Endothelial cell (in vitro differentiated cells): ENCODE measurements at places on chromosomes 16 and 17. TPM values are rescaled to one million over a fixed set of nuclear protein-coding genes. Genes with fewer than 3 reads are reported as not detected.

DNA sequence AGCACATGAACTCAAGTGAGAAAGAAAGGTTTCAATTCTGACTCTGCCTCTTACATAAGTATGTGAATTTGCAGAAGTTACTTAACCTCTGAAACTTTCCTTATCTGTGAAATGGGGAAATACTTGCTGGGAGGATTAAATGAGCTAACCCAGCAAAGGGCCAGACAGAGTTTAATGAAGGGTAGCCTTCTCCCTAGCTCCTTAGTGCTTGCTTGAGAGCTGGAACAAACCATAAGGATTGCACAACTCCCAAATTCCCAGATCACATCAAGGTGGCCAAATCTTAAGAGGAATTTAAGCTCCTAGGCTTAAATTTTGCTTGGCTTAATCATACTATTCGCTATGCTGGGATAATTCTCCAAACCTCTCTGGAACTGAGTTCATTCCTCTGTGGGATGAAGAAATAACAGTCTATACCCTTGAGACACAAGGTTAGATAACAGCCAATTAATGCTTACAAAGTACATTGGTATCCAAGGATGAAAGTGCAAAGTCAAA, 11.8 kb upstream of the WSB1 start:
- H3K36me3 ChIP-seq, result no peaks in the 10 kb centered on the region
- peaks cover 13% of the 10 kb centered on the region for H3K4me1 ChIP-seq
- no peaks in the 10 kb centered on the region for H3K27me3 ChIP-seq
- no peak overlapping the region for H3K27ac ChIP-seq
- DNase-seq, result no peak

GRCh38 chr17:1484060-1484535, 8.4 kb downstream of the MYO1C start:
- H3K27me3 ChIP-seq, result peaks cover 35% of the 10 kb centered on the region
- no peak overlapping the region for H3K27ac ChIP-seq
- peaks cover 8% of the 10 kb centered on the region for H3K4me1 ChIP-seq
- H3K36me3 ChIP-seq, result peaks cover 23% of the 10 kb centered on the region
- DNase-seq, result no peak
- H3K4me3 ChIP-seq, result peak overlapping the region; percentile 67

DNA sequence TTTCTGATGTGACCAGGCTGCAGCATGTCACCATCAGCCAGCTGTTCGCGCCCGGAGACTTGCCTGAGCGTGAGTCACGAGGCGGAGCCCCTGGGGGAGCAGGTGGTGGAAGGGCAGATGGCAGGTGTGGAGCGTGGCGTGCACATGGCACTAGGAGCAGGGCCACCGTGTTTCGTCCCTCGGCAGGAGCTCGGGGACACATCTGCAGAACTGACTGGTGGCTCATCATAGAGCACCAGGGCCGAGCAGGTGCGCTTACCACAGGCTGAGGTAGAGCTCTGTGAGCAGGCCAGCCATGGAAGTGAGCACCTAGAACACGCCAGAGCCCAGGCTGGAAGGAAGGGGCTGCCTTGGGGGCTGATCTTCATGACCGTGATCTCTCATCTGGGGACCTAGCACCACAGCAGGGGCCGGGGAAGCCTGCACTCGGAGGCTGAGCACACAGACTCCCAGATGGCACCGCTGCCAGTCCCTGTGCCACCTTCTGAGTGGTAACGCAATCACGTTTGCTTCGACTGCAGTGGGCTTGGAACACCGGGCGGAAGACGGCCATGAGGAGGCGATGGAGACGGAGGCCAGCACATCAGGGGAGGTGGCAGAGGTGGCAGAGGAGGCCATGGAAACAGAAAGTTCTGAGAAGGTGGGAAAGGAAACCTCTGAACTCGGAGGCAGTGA, 61.8 kb upstream of the ENDOV start:
- peaks cover 3% of the 10 kb centered on the region for H3K4me1 ChIP-seq
- no peak overlapping the region for H3K27ac ChIP-seq
- H3K4me3 ChIP-seq, result no peak overlapping the region

DNA sequence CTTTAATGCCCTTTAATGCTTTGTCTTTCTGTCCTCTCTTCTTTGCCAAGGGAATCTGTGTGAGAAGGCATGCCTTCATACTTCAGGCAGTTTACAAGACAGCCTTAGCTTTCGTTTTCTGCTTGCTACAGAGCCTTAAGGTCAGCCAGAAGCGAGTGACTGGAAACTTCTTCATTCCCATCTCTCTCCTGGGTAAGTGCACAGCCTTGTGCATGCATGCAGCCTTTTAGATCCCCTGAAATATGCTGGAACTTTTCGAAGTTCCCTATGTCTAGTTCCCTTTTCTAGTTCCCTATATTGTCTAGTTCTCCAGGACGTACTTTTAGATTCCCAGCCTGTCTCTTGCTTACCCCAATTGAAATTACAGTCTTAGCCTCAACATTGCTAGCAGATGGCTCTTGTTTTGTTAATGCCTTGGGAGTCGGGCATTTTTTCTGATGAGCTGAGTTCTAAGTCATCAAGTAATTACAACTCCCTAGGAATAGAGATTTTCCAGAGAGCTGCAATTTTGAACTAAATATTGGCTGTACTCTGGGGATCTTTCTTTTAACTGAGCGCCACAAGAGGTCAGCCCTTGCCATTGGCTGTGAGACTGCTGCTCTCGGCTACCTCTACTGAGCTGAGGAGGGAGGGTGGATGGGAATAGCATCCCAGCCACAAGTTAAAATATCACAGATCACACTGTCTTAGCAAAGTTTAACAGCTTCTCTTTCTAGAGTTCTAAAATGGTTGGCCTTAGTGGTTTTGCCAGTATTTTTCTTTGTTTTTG, 22.7 kb upstream of the PPM1D start:
- no peaks in the 10 kb centered on the region for H3K36me3 ChIP-seq
- H3K4me1 ChIP-seq, result peaks cover 4% of the 10 kb centered on the region
- no peaks in the 10 kb centered on the region for H3K27me3 ChIP-seq
- H3K27ac ChIP-seq, result no peak overlapping the region
- DNase-seq, result no peak
- no peak overlapping the region for H3K4me3 ChIP-seq

GRCh38 chr17:6996256-6997011, 585 bp downstream of the ALOX12 start:
- peaks cover 9% of the 10 kb centered on the region for H3K27me3 ChIP-seq
- no peak overlapping the region for H3K4me3 ChIP-seq
- peaks cover 11% of the 10 kb centered on the region for H3K4me1 ChIP-seq
- H3K27ac ChIP-seq, result no peak overlapping the region
- H3K36me3 ChIP-seq, result peaks cover 39% of the 10 kb centered on the region
- no peak for DNase-seq

- peaks cover 9% of the 10 kb centered on the region for H3K27me3 ChIP-seq
- no peak for DNase-seq
- peaks cover 30% of the 10 kb centered on the region for H3K4me1 ChIP-seq
- H3K27ac ChIP-seq, result peak overlapping the region; percentile 68
Observed at GRCh38 chr17:78680436-78680835, 101.6 kb downstream of the CYTH1 start.

GRCh38 chr16:50567651-50568050, 19.5 kb downstream of the NKD1 start:
- H3K27ac ChIP-seq, result no peak overlapping the region
- H3K4me3 ChIP-seq, result no peak overlapping the region
- H3K36me3 ChIP-seq, result no peaks in the 10 kb centered on the region
- H3K27me3 ChIP-seq, result peaks cover 3% of the 10 kb centered on the region

GRCh38 chr16:25941800-25942499, 250.2 kb downstream of the HS3ST4 start:
- no peaks in the 10 kb centered on the region for H3K4me1 ChIP-seq
- peaks cover 5% of the 10 kb centered on the region for H3K36me3 ChIP-seq
- no peak overlapping the region for H3K4me3 ChIP-seq
- H3K27ac ChIP-seq, result no peak overlapping the region
- no peak for DNase-seq

DNA sequence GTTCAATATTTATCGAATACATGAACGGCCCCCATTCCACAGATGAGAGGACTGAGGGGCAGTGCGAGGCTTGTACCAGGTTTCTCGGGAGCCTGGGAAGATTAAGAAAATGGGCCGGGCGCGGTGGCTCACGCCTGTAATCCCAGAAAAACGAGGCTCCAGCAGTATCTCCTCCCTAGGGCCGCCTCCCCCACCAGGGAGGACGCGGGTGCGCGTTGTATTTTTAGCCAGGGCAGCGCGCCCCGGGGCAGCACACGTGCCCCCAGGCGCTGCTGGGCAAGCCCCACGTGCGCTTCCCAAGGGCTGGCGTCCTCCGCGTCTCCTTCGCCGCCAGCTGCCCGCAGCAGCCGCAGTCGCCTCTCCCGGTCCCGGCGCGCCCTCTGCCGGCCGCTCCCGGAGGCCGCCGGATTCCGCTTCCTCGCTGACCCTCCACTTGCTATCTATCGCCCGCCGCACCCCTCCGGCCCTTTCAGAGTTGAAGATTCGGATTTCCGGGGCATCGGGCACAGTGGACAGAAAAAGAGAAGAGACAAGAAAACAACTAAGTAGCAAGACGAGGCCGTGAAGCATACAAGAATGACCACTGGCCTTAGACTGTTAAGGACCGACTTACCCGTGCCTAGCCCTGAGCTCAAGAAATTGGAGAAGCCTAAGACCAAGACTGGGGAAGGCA, 1.9 kb upstream of the YBX2 start:
- H3K27ac ChIP-seq, result no peak overlapping the region
- H3K4me1 ChIP-seq, result peaks cover 18% of the 10 kb centered on the region
- H3K36me3 ChIP-seq, result no peaks in the 10 kb centered on the region
- peaks cover 15% of the 10 kb centered on the region for H3K27me3 ChIP-seq

GRCh38 chr17:39591958-39592954, 15.5 kb downstream of the NEUROD2 start:
- H3K27ac ChIP-seq, result no peak overlapping the region
- DNase-seq, result peak; percentile 58
- no peak overlapping the region for H3K4me3 ChIP-seq
- peaks cover 34% of the 10 kb centered on the region for H3K27me3 ChIP-seq
- no peaks in the 10 kb centered on the region for H3K36me3 ChIP-seq

- H3K4me3 ChIP-seq, result no peak overlapping the region
- DNase-seq, result no peak
- no peaks in the 10 kb centered on the region for H3K4me1 ChIP-seq
- no peak overlapping the region for H3K27ac ChIP-seq
Observed at GRCh38 chr16:1035066-1035415, 37.5 kb upstream of the SSTR5 start.

DNA sequence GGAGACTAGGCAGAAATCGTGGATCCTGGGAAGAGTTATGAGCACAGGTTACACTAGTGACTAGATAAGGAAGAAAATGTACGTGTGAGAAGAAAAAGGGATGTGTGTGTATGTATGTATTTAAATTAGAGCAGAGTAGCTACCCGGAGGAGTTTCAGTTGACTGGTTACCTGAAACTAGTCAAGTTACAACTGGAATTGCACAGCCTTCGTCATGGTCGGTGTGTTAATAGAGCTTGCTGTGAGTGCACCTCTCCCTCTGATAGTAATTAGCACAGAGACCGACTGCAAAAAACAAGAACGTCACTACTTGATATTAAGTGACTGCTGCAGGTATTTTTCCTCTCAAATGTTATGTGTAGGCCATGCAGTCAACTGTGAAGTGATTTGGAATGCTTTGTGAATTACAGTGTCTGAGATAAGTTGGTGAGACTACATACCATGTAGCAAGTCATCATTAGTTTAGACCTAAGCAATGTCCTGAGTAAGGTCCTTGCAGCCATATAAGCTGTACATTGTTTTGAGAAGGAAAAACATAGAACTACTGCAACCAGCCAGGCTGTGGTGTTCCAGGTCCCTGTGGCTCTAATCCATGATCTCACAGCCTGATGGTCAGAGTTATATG, 95.7 kb downstream of the WNT3 start:
- H3K27ac ChIP-seq, result no peak overlapping the region
- H3K4me1 ChIP-seq, result peaks cover 44% of the 10 kb centered on the region
- no peak overlapping the region for H3K4me3 ChIP-seq
- H3K36me3 ChIP-seq, result no peaks in the 10 kb centered on the region

- no peak for DNase-seq
- no peaks in the 10 kb centered on the region for H3K4me1 ChIP-seq
- no peak overlapping the region for H3K27ac ChIP-seq
- no peaks in the 10 kb centered on the region for H3K27me3 ChIP-seq
- H3K36me3 ChIP-seq, result no peaks in the 10 kb centered on the region
Observed at GRCh38 chr17:73432624-73433190, 120.9 kb upstream of the CDC42EP4 start.

DNA sequence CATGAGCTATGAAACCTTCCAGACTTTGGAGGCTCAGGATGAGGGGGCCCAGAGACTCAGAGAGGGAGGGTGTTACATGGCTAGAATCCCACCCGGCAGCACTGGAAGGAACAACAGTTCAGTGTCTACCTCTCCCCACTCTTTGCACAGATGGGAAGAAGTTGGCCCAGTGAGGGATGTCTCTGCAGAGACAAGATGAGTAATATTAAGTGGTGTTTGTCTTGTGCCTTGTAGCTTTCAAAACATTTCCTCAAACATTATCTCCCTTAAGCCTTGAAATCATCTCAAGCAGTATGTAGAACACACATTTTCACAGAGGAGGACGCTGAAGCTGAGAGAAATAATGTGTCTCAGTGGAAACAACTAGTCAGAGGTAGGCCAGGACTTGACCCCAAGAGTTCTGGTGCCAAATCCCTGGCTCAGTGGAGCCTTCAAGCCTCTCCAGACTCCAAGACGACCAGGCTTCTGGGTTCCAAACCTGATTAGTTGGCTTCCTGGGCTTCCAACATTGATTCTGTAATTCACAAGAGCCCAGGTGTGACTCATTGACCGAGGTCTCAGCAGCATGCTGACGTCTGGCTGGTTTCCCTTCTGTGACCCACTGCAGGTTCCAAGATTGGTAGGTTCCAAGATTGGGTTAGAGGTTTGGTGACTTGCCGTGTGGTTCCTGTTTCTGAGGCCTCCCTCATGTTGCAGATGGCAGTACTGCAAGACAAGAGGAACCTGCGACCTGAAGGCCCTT, 7.4 kb downstream of the RNF112 start:
- H3K27ac ChIP-seq, result no peak overlapping the region
- H3K4me1 ChIP-seq, result no peaks in the 10 kb centered on the region
- peaks cover 3% of the 10 kb centered on the region for H3K27me3 ChIP-seq

DNA sequence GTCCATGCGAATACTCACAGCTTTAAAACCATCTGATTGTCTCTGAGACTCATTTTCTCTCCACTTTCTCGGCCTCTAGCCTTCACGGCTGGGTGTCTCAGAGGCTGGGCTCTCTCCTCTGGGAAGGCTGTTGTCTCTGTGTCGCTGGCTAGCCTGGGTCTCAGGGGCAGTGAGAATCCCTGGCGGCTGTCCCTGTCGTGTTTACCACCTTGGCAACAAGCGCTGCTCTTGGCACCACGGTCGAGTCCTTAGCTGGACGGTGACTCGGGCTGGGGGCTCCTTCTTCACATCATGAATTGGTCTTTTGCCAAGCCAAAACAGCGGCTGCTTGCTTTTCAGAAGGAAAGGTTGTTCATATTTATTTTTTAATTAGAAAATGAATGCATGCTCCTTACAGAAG, 81.1 kb downstream of the MSI2 start:
- H3K4me1 ChIP-seq, result no peaks in the 10 kb centered on the region
- peaks cover 13% of the 10 kb centered on the region for H3K36me3 ChIP-seq
- no peaks in the 10 kb centered on the region for H3K27me3 ChIP-seq
- no peak for DNase-seq

GRCh38 chr17:31541559-31541958, 150.1 kb downstream of the RAB11FIP4 start:
- H3K36me3 ChIP-seq, result no peaks in the 10 kb centered on the region
- H3K4me3 ChIP-seq, result no peak overlapping the region
- DNase-seq, result no peak
- H3K27ac ChIP-seq, result no peak overlapping the region
- peaks cover 2% of the 10 kb centered on the region for H3K4me1 ChIP-seq

- no peak for DNase-seq
- H3K36me3 ChIP-seq, result no peaks in the 10 kb centered on the region
- H3K27ac ChIP-seq, result no peak overlapping the region
- H3K4me3 ChIP-seq, result no peak overlapping the region
- peaks cover 9% of the 10 kb centered on the region for H3K4me1 ChIP-seq
- H3K27me3 ChIP-seq, result peaks cover 11% of the 10 kb centered on the region
Observed at GRCh38 chr17:16980813-16981731, 9.2 kb upstream of the TNFRSF13B start.

CDC42EP4 gene
- 22.9 TPM for total RNA-seq

C16orf86 gene
- 1.8 TPM for total RNA-seq

FOXN1 gene
- total RNA-seq, result not detected

GRAP gene
- 50.2 TPM for total RNA-seq
